ENCODE measurements at places on chromosomes 1 and 21. TPM values are rescaled to one million over a fixed set of nuclear protein-coding genes. Genes with fewer than 3 reads are reported as not detected.

Gene CFAP141
- total RNA-seq, result not detected

Gene C1QTNF12
- total RNA-seq, result not detected

Gene PALMD
- 30.4 TPM for total RNA-seq

Gene C4BPB
- not detected for total RNA-seq

Gene SPATA45
- not detected for total RNA-seq

Gene NBPF26
- 13.1 TPM for total RNA-seq

Gene PTCH2
- 1.4 TPM for total RNA-seq

Gene INSRR
- total RNA-seq, result 0.31 TPM

Gene SELP
- total RNA-seq, result 0.16 TPM

Gene RO60
- total RNA-seq, result 448 TPM

Gene NR5A2
- total RNA-seq, result 0.31 TPM
